ENCODE measurements at places on chromosomes 6 and 20.
A peak's percentile ranks its signal among the peaks of the same experiment; 100 is the strongest.

- no peak for DNase-seq
Measured at GRCh38 chr6:80280262-80281010, 174.0 kb downstream of the BCKDHB start.

- DNase-seq = no peak
Measured at GRCh38 chr6:24600903-24601302, 45.1 kb downstream of the KIAA0319 start.

- DNase-seq = no peak
Measured at GRCh38 chr6:20559924-20560551, 25.8 kb downstream of the CDKAL1 start.

GRCh38 chr6:26392932-26393636, 9.0 kb upstream of the BTN3A1 start:
- DNase-seq = no peak

- DNase-seq = no peak
Measured at GRCh38 chr20:50360218-50360672, 149.9 kb upstream of the PTPN1 start.

- peak; percentile 11 for DNase-seq
Measured at GRCh38 chr6:32941214-32941768, 463 bp upstream of the HLA-DMB start.

- DNase-seq = no peak
Measured at GRCh38 chr6:100460650-100461204, 4.0 kb downstream of the SIM1 start.

- DNase-seq = no peak
Measured at GRCh38 chr6:44190715-44191114, 26.0 kb upstream of the MYMX start.

DNA sequence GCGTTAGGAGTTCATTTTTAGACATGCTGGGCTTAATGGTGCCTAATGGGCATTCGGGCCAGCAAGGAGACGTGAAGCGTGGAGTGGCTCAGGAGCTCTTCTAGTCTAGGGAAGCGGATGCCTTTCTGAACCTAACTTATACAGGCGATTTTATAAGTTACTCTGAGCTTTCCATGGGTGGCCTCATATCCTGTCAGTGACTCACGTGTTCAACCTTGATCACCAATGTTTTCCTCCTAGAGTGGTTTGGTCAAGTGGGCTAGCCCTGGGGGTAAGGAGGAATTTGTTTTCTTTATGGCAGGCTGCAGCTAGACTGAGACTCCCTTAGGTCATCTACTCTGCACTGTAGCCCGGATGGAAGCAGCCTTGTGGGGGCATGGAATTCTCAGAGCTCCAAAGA, 52.1 kb downstream of the PLAGL1 start:
- no peak for DNase-seq

- peak; percentile 69 for DNase-seq
Measured at GRCh38 chr6:154154389-154154967, 115.4 kb downstream of the OPRM1 start.

DNA sequence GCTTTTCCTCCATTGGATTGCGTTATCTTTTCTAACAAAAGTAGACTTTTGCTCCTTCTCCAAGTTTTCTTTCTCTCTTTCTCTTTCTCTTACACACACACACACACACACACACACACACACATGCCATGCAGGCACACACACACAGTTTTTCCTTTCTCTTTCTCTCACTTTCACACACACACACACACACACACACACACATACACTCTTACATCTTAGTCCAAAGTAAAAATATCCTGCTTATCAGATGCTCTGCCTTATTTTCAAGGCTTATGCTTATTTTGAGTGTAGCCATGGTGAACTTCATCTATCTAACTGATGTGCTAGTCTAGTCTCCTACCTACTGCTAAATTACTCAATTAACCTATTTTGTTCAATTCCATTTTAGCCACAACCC, 34.4 kb upstream of the RAB23 start:
- DNase-seq = no peak

GRCh38 chr20:3811467-3812258, 8.7 kb upstream of the AP5S1 start:
- no peak for DNase-seq

GRCh38 chr20:51545515-51545914, 3.0 kb upstream of the NFATC2 start:
- DNase-seq = no peak

DNA sequence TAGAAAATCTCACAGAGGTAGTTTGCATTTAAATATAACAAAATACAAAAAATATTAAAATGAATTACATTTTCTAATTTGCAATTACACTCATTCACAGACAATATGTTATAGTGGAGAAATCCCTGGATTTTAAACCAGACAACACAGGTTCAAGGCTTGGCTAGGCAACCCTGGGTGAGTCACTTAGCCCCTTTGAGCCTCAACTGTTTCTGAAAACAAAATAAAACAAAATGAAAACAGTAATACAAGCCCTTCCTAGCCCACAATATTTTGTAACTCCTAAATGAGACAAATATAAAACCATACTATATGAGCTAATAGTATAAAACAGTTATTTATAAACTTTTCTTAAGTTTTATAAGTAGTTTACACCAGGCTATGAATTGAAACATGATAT, 41.0 kb downstream of the UQCC1 start:
- DNase-seq = no peak

DNA sequence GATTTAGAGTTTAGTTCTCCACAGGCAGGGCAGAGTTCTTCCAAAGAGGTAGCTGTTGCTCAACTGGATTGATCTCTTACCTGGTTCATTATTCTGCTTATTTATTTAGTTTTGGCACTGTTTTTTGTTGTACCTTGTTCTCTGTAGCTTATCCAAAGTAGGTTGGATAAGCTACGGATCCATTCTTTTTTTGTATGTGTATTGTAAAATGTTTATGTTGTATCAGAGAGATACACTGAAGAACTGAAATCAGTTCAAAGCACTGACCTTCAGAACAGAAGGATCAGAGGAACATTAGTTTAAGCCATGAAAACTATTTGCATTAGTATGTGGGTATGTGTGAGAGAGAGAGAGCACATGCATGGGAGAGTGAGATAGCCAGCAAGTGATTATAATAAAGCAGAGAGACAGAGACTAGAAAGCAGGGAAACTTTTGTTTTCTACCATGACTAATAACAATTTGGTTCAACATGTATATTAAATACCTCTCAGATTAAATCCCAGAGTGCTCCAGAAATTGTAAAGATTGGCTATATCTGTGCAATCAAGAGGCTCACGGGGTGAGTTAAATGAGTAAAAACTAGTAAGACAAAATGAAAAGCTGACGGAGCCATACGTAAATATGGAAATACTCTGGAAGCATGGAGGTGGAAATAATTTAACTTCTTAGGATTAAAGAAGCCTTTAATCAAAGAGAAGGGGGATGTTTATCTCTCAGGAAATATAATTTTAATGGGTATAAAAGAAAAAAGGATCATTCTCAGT, 40.2 kb downstream of the ITCH start:
- DNase-seq = no peak

- DNase-seq = no peak
Measured at GRCh38 chr6:128111096-128111495, 210.2 kb upstream of the THEMIS start.

DNA sequence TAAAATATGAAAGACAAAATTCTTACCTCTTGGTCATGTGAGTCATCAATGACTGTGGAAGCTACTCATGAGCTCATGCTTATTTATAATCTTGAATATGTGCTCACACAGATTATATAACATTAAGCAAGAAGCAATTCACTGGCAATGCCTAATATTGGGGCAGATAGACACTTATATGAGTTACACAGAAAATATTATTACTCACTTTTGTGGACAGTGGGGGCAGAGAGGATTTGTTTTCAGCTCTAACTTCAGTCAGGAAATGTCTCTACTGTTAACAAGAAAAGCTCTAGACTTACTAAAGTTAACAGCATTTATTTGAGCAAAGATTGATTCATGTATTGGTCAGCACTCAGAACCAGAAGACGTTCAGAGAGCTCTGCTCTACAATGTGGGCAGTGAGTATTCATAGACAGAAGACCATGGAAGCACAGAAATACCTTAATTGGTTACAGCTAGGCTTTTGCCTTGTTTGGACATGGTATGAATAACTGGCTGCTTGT, 85.8 kb upstream of the AHI1 start:
- DNase-seq = no peak

GRCh38 chr6:105935416-105935815, 150.7 kb upstream of the PRDM1 start:
- DNase-seq = no peak

- no peak for DNase-seq
Measured at GRCh38 chr6:23327621-23328020, 758.3 kb downstream of the HDGFL1 start.

DNA sequence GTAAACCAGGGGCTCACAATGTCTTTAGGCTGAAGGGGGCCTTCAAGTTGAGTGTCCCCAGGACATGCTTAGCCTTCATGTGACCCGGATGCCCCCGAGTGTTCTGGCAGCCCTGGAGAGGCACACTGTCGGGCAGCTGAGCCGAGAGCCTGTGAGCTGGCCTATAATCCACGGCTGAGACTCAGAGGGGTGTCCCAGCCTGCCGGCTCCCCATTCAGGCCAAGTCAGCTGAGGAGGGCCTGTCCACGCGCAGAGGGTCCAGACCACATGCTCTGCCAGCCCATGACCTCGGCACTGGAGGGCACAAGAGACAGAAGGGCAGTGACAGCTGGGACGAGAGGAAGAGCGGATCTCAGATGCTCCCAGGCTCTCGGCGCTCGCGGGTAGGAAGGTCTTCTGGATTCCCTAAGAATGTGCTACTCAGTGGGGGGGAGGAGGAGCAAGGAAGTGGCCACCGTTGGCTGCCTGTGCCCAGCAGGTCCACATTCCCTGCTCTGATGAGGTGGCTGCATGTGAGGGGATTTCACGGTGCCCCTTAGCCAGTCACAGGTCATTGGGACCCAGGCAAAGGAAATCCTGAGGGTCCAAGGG, 224.7 kb downstream of the NRN1 start:
- no peak for DNase-seq

DNA sequence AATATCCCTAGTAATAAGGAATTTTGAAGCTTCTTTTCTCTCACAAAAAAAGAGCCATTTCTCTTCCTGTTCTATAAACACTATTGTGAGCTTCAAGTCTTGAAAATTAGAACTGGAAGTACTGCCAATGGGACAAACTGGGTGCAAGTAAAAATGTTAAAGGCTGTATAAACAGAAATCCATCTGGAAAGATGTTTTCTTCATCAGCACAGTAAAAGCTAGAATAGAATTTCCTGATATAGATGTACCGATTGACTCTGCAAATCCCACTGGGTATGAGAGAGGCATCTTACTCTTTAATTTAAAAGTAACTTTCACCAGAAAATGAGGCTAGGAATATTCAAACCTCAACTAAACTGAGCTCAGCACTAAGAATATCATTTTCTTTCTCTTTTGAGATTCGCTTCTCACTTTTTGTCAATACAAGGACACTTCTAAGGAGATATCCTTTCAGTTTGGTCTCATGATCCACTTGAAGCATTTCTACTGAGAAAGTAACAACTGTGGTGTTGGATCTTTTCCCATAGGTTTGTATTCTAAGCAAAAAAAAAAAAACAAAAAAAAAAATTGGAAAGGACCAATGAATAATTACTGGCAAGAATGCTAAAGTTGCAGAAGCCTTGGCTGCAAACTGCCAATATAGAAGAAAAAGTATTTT, 169.0 kb upstream of the PRDM1 start:
- no peak for DNase-seq

DNA sequence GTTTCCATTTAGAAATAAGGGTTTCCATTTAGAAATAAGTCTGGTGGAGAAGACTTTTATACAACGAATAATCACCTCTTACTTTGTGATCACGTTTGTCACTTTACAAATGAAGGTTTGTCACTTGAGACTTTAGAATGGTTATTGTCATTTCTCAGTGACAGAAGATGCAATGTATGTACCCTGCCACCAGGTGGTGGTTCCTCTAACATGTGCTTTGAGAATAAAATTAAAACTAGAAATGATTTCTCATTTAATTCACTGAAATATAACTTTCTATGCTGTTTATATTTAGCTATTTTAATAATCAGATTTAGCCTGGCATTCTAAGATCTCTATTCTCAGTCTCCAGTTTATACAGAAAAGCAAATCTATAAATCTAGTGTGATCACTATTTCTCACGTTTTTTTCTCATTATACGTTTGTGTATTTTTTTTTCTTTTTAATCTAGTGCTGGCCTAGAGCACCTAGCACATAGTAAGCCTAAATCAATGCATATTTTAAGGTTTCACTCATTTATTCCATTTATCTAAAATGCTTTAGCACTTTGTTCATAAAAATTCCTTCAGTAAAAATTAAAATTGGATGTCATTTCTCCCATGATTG, 57.4 kb upstream of the TFAP2D start:
- peak; percentile 21 for DNase-seq

GRCh38 chr6:169803816-169804340, 52.5 kb downstream of the ERMARD start:
- no peak for DNase-seq

DNA sequence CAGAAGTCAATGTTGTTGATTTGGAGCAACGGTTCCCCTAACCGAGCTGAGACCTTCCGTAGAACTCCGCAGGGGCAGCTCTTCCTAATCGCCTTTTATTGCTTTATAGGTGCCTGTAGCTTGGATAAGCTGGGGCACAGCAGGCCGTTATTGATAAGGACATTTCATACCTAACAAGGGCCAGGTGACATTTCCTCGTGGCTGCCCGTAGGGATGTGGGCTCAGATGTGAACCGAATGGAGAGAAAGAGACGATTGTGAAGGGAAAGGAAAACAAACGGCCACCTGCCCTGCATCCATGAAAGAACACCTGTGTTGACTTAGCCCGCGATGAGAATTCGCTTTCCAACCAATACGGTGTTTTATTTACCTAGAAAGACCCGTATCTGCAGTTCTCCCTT, 53.3 kb upstream of the DACT2 start:
- no peak for DNase-seq

- DNase-seq = no peak
Measured at GRCh38 chr6:3304500-3305215, 45.9 kb downstream of the PSMG4 start.

DNA sequence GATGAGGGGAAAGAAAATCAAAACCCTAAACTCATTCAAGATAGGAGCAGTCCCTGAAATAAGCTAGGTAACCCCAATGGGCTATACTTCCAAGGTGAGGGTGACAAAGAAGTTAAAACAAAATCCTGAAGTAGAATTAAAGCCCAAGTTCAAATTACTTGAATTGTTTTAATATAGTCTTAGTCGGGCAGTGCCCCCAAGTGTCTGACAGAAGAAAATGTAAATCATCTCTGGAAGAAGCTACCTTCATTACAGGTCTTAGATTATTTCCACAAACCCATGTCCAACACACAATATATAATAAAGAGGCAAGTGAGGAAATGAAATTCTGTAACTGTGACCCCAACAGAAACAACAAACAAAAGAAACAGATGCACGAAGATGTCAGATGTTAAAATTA, 36.8 kb upstream of the L3MBTL3 start:
- DNase-seq = no peak

DNA sequence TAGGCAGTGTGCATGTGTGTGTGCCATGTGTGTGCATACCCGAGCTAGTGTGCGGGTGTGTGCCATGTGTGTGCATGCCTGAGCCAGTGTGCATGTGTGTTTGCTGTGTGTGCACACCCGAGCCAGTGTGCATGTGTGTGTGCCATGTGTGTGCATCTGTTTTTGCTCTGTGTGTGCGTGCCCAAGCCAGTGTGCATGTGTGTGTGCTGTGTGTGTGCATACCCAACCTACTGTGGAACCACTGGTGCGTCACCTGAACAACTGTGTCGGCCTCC, 5.7 kb downstream of the RBBP8NL start:
- no peak for DNase-seq

- DNase-seq = no peak
Measured at GRCh38 chr20:53574259-53574789, 19.3 kb downstream of the ZNF217 start.

Measured in HAP-1 (cell line).